Endothelial cell (in vitro differentiated cells): ENCODE measurements at places on chromosomes 5 and 9. TPM values are rescaled to one million over a fixed set of nuclear protein-coding genes. Genes with fewer than 3 reads are reported as not detected.
A peak's percentile ranks its signal among the peaks of the same experiment; 100 is the strongest.

DNA sequence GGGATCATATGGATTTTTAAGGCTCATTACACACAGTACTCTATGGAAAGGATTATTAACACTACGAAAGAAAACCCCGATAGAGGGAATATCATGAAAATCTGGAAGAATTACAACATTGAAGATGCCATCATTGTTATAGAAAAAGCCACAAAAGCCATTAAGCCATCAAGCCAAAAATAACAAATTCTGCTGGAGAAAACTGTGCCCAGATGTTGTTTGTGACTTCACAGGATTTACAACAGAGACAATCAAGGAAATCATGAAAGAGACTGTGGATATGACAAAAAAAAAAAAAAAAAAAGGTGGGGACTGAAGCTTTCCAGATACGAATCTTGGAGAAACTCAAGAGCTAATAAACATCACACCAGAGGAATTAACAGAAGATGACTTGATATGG is 433.8 kb upstream of the CDH6 start:
- H3K27me3 ChIP-seq, result no peaks in the 10 kb centered on the region
- H3K27ac ChIP-seq, result no peak overlapping the region
- H3K36me3 ChIP-seq, result no peaks in the 10 kb centered on the region
- no peaks in the 10 kb centered on the region for H3K4me1 ChIP-seq

DNA sequence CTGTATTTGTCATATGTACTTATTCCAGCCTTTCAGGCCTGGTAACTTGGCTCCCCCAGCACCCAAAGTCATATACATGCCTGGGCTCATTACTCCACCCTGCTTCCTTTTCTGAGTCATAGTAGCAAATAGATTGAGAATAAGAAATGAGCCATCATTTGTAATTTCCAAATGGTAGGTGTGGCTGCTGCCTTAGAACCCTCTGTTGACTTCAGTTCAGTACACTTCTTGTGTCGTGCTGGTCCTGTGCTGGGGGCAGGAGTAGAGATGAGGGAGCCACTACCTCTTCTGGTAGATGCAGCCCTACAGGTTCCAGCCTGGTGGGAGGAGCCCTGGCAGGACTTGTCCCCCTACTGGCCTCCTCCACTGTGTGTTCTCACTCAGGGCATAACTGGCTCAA is 11.1 kb downstream of the GM2A start:
- H3K27ac ChIP-seq, result no peak overlapping the region
- H3K36me3 ChIP-seq, result peaks cover 19% of the 10 kb centered on the region
- H3K27me3 ChIP-seq, result no peaks in the 10 kb centered on the region
- DNase-seq, result no peak
- no peak overlapping the region for H3K4me3 ChIP-seq

- peak overlapping the region; percentile 99 for H3K4me3 ChIP-seq
- peaks cover 12% of the 10 kb centered on the region for H3K27me3 ChIP-seq
- peaks cover 23% of the 10 kb centered on the region for H3K4me1 ChIP-seq
These were observed 1.4 kb downstream of the TMEFF1 start for GRCh38 chr9:100474082-100474923.

- H3K36me3 ChIP-seq, result no peaks in the 10 kb centered on the region
- peak; percentile 71 for DNase-seq
- no peak overlapping the region for H3K27ac ChIP-seq
- no peak overlapping the region for H3K4me3 ChIP-seq
- H3K4me1 ChIP-seq, result no peaks in the 10 kb centered on the region
These were observed 77.7 kb downstream of the DNAH5 start for GRCh38 chr5:13866792-13867191.

DNA sequence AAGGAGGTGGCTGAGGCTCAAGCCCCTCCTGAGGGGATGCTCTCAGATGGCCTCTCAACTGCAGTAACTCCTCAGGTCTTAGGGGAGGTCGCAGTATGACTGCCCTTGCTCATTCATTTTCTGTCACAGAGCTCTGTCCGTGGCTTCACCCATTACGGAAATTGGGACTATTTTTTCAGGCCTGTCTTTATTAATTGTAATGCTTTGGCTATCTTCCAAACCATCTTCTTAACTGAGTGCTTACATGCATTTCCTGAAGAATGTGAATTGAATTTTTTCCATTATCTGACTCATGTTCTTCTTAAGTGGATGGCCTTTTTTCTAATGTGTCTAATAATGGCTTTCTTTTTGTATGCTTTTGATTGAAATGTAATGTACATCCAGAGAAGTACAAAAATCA is 36.4 kb upstream of the SV2C start:
- H3K4me1 ChIP-seq, result no peaks in the 10 kb centered on the region
- H3K27ac ChIP-seq, result no peak overlapping the region
- no peak for DNase-seq
- H3K4me3 ChIP-seq, result no peak overlapping the region

DNA sequence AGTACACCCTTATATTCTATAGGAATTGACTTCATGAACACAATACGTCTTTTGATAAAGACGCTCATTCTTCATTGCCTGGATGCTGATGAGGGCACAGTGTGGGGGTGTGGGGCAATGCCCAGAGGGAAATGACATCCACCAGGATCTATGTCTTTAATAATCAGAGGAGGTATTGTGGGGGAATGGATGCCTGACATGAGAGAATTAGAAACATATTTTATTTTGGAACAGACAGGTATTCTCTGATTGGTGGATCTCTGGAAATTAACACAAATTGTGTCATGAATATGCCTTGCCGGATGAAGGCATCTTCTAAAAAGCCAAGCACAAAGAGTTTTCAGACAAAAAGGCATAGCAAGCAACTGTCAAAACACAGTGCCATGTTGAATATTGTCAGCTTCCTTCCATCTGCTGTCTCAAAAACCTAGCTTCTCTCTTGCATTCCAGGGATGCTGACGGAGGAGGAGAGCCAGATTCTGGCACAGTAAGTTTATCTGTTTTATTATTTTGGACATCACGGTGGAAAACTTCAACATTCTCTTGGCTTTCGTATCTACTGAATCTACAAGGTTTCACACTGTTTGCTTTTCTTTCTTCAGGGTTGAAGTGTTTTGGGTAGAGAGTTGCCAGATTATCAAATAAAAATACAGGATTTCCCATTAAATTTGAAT is 3.9 kb upstream of the C5orf58 start:
- no peak overlapping the region for H3K4me3 ChIP-seq
- H3K27me3 ChIP-seq, result peaks cover 3% of the 10 kb centered on the region
- H3K27ac ChIP-seq, result no peak overlapping the region
- DNase-seq, result no peak

DNA sequence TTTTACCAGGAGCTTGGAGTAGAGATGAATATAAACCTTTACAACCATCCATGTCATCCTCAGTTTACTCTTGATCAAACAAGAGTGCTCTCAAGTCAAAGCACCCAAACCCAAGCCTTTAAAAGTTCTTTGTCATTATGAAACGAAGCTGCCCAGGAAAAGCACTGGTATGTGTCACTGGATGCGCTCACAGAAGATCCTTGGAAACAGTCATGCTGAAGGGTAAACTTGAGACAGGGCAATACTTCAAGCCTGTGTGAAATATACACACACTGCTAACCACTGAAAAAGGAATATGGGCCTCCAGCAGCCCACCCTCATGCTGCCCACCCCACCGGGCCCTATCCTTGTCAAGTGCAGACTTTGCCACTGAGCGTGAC is 84.5 kb downstream of the PRRT1B start:
- no peak overlapping the region for H3K27ac ChIP-seq
- peaks cover 49% of the 10 kb centered on the region for H3K36me3 ChIP-seq
- no peak overlapping the region for H3K4me3 ChIP-seq
- peaks cover 4% of the 10 kb centered on the region for H3K27me3 ChIP-seq
- H3K4me1 ChIP-seq, result peaks cover 29% of the 10 kb centered on the region

DNA sequence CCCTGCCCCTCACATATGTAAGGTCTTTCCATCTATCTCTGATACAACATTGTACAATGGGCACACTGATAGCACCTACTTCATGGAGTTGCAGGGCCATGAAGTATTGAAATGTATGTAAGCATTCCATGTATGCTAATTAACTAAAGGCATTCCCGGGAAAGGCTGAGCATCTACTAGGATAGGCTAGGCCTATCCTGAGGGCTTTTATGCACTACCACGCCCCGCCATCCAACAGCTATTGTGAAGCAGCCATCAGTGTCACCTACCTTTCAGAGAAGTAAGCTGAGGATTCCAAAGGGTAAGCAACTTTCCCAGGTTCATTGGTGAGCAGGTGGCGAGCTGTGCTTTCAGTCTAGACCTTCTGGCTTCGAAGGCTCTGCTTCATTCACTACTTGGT is 47.6 kb downstream of the NSG2 start:
- H3K4me1 ChIP-seq, result peaks cover 13% of the 10 kb centered on the region
- no peak for DNase-seq
- peaks cover 6% of the 10 kb centered on the region for H3K27me3 ChIP-seq
- H3K27ac ChIP-seq, result no peak overlapping the region
- no peaks in the 10 kb centered on the region for H3K36me3 ChIP-seq
- no peak overlapping the region for H3K4me3 ChIP-seq

DNA sequence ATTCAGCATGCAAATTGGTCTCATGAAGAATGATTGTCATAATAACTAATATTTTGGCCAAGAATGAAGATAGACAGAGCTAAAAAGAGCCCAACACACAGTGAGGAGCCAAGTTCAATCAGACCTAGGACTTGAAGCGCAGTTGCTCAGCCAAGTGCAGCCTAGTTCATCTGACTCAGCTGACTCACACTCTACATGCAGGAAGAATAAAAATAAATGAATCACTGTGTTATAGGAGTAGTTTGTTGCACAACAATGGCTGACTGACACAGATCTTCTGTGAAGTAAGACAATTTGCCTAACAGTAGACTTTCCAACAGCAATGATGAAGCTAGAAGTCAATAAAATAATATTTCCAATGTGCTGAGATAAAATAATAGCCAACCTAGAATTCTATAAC is 261.5 kb downstream of the CEMIP2 start:
- no peaks in the 10 kb centered on the region for H3K27me3 ChIP-seq
- H3K27ac ChIP-seq, result no peak overlapping the region
- H3K4me1 ChIP-seq, result no peaks in the 10 kb centered on the region
- H3K4me3 ChIP-seq, result no peak overlapping the region

DNA sequence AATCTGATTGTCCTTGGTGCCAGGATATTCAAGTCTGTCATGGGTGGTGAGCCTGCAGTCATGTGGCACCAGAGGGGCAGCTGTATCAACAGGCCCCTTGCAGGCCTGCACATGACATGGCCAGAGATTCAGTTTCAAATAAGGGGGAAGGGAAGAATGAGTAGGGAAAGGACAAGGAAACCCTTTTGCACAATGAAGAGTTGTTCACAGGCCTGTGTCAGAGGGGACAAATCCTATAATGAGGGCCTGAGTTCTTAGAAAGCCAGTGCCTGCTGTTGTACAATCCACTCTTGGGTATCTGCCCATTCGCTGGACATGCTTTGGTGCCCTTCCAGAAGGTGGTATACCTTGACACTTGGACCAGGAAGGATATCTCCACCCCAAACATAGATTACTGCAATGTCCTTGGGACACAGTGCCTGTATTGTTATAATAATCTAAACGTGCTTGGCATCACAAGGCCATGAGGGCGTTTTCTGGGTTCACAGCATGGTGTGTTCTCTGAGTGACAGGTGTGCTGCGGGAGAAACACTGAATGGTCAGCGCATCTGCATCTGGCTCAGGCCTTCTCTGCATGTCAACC is 1.9 kb upstream of the TMEM171 start:
- peaks cover 4% of the 10 kb centered on the region for H3K36me3 ChIP-seq
- no peak for DNase-seq
- peaks cover 12% of the 10 kb centered on the region for H3K27me3 ChIP-seq
- no peak overlapping the region for H3K4me3 ChIP-seq

DNA sequence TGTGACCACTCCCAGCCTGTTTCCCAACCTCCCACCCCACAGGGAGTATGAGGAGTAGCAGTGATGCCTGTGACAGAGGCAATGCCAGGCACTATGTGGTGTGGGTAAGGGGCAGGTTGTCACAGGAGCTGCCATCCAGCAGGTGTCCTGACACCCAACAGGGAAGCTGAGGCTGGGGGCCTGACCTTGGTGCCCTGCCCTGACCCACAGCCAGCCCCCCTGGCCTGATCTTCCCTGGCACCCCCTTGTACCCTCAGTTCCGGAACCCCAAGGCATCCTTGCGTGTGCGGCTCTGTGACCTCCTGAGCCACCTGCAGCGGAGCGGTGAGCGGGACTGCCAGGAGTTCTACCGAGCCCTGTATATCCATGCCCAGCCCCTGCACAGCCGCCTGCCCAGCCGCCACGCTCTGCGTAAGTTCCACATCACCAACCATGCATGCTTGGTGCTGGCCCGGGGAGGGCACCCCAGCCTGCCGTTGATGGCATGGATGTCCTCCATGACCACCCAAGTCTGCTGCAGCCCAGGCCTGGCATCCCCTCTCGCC is 14.4 kb downstream of the CARD19 start:
- peaks cover 3% of the 10 kb centered on the region for H3K36me3 ChIP-seq
- peaks cover 3% of the 10 kb centered on the region for H3K27me3 ChIP-seq
- DNase-seq, result no peak
- no peak overlapping the region for H3K27ac ChIP-seq
- no peak overlapping the region for H3K4me3 ChIP-seq

DNA sequence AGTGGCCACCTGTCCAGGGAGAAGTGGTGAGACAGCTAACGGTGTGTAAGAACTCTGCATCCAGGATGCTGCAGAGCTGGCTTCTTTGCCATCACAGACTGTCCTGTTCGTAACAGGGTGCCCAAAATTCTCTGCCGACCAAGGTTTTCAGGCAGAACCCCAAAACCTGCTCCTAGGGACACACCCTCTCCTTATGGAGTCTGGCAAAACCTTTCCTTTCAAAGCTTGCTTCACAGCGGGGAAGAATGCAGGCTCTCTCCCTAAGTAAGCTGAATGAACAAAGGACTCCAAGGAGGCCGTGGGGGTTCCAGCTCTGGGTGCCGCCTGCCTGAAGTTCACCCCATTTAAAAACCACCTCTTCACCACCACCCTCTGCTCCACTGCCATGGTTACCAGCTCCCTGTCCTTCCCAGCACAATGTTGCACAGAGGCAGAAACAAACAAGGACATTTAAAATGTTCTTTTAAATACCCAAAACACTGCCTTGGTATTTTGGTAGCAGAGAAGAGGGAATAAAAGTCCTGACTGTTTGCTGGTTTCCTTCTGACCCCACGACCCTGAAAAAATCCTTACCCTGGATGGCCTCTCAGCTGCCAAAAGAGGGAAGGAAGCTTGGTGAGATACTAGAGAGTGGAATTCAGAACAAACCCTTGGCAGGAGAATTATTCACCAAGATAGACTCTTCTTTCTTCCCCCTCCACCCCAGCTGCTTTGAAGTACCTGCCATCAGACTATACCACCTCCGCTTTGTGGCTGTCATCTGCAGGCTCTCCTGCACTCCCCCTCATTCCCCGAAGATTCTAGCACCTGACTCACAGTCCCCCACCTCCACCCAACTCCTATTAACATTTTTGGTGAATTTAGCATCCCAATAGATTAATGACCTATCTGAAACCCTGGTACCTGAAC is 7.1 kb upstream of the KLF9 start:
- H3K4me3 ChIP-seq, result peak overlapping the region; percentile 95
- H3K27ac ChIP-seq, result peak overlapping the region; percentile 86
- H3K4me1 ChIP-seq, result peaks cover 19% of the 10 kb centered on the region
- DNase-seq, result no peak
- peaks cover 16% of the 10 kb centered on the region for H3K27me3 ChIP-seq
- H3K36me3 ChIP-seq, result no peaks in the 10 kb centered on the region

BAG1 gene
- total RNA-seq, result 61.5 TPM

GPBP1 gene
- total RNA-seq, result 68.9 TPM

NR4A3 gene
- total RNA-seq, result 0.18 TPM

TAF11L10 gene
- not detected for total RNA-seq

CSF1R gene
- total RNA-seq, result 2.7 TPM
